ENCODE measurements at places on chromosomes 2 and 18. TPM values are rescaled to one million over a fixed set of nuclear protein-coding genes. Genes with fewer than 3 reads are reported as not detected.

The TBR1 gene
- not detected for total RNA-seq

The PSMA8 gene
- not detected for total RNA-seq

The ESCO1 gene
- 11.9 TPM for total RNA-seq

The IL1RL2 gene
- total RNA-seq, result 1.2 TPM

The KLHL30 gene
- total RNA-seq, result 0.96 TPM

The POTEI gene
- total RNA-seq, result not detected

The CFAP210 gene
- not detected for total RNA-seq

The GRHL1 gene
- total RNA-seq, result 0.40 TPM

The TEX44 gene
- total RNA-seq, result not detected

The EGR4 gene
- not detected for total RNA-seq

The FBXO48 gene
- 0.64 TPM for total RNA-seq

The TET3 gene
- 3.7 TPM for total RNA-seq

The SLC4A3 gene
- total RNA-seq, result 2.9 TPM

The PPP1R1C gene
- 2.0 TPM for total RNA-seq

The FRZB gene
- 1.1 TPM for total RNA-seq

The FABP1 gene
- total RNA-seq, result not detected

The CRYGD gene
- total RNA-seq, result not detected

The KCNG2 gene
- total RNA-seq, result 0.13 TPM

The RAX gene
- total RNA-seq, result not detected

The UBE2E3 gene
- 181 TPM for total RNA-seq

The KRTCAP3 gene
- not detected for total RNA-seq

The MGAT4A gene
- total RNA-seq, result 0.17 TPM

The SF3B1 gene
- 208 TPM for total RNA-seq

The TM4SF20 gene
- total RNA-seq, result not detected

The RBFA gene
- total RNA-seq, result 59.8 TPM
